ENCODE measurements at places on chromosomes 6 and 20. TPM values are rescaled to one million over a fixed set of nuclear protein-coding genes. Genes with fewer than 3 reads are reported as not detected.
A peak's percentile ranks its signal among the peaks of the same experiment; 100 is the strongest.

DNA sequence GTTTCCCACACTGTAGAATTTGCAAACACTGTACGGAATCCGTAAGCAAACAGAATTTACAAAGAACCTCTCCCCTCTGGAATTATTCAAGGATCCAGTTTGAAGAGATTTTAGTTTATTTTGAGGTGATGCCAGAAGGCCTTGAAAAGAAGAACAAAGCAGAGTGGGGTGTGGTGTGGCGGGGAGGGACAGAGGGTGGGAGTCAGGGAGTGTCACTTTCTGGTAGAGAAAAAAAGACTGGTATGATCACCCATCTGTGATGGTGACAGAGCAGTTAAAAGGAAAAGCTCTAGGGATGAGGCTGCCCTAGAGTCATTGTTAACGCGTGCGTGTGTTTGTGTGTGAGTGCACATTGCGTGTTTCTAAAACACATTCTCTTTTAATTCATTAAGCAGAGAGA, 97.0 kb upstream of the F13A1 start:
- DNase-seq = no peak
- H3K36me3 ChIP-seq = no peaks in the 10 kb centered on the region
- no peaks in the 10 kb centered on the region for H3K4me1 ChIP-seq
- H3K27me3 ChIP-seq = peaks cover 5% of the 10 kb centered on the region
- no peak overlapping the region for H3K4me3 ChIP-seq

GRCh38 chr6:87914637-87915395, 132.8 kb upstream of the SPACA1 start:
- no peak overlapping the region for H3K4me3 ChIP-seq
- no peak overlapping the region for H3K27ac ChIP-seq
- peaks cover 4% of the 10 kb centered on the region for H3K27me3 ChIP-seq
- peak; percentile 21 for DNase-seq
- peaks cover 8% of the 10 kb centered on the region for H3K4me1 ChIP-seq

GRCh38 chr6:151056230-151056907, 183.4 kb upstream of the AKAP12 start:
- H3K4me1 ChIP-seq = no peaks in the 10 kb centered on the region
- no peak for DNase-seq
- H3K36me3 ChIP-seq = peaks cover 39% of the 10 kb centered on the region

HMGN3 gene
- total RNA-seq = 44.6 TPM

RSPH4A gene
- not detected for total RNA-seq

Data from activated CD4-positive, alpha-beta T cell treated with anti-CD3 and anti-CD28 coated beads for 36 hours (primary cell).